ENCODE measurements at places on chromosomes 12 and 14.
A peak's percentile ranks its signal among the peaks of the same experiment; 100 is the strongest.

DNA sequence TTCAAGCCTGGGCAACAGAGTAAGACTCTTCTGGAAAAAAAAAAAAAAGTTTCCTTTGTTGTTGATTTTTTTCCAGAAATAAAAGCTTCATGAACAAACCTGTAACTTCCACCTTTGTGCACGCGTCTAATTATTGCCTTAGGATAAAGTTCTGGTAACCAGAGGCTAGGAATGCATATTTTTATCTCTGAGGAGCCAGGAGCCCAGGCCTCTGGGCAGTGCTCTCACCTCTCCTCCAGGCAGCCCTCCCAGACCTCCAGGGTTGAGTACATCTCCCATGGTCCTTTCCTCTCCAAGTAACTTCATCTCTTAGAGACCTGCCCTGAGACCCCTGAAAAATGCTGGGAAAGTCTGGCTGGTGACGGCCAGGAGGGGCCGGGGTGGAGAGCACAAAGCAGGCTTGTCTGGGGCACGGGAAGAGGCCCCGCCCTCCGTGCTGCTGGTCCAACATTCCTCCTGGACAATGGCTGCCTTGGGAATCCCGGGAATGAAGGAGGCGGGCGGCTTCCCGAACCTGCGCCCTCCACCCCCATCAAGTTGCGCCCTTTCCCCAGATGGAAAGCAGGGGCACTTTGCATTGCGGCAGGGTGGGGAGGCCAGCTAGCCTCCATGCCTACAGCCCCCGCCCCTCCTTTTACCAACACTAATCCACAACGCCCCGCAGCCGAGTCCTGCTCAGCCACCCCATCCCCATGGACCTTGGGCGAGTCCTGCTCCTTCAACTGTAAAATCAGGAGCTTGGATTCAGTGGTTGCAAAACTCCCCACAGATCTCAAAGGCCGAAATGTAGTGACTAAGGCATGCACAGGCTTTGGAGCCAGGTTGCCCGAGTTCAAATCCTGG lies 7.3 kb upstream of the FIGNL2 start:
- no peak for DNase-seq

DNA sequence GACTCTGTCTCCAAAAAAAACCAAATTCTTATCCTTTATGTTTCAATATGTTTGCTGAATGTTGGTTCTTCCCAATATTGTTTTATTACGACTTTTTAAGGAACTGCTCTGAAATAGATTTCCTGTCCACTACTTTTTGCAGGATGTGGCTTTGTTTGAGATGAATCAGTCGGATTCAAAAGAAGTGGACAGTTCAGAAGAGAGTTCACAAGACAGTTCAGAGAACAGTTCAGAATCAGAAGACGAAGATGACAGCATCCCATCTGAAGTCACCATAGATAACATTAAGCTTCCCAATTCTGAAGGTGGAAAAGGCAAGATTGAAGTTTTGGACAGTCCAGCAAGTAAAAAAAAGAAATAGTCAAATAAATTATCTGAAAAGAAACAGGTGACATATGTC lies 8.2 kb downstream of the NOPCHAP1 start:
- peak; percentile 63 for DNase-seq

DNA sequence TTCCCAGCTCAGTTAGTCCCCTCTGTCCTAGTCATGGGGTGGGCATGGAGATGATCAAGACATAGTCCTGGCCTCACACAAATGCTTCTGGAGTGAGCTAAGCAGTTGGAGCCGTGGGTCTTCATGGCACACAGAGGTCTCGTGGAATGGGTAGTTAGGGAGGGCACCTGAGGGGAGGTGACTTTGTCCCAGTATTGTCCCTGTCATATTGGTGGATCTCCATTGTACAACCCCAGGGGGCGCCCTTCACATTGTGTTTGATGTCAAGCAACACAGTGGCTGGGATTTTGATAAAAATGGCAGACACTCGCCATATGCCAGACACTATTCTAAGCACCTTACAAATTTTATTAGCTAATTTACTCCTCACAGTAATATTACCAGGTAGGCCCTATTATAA lies 175.4 kb upstream of the LHX5 start:
- DNase-seq, result no peak

DNA sequence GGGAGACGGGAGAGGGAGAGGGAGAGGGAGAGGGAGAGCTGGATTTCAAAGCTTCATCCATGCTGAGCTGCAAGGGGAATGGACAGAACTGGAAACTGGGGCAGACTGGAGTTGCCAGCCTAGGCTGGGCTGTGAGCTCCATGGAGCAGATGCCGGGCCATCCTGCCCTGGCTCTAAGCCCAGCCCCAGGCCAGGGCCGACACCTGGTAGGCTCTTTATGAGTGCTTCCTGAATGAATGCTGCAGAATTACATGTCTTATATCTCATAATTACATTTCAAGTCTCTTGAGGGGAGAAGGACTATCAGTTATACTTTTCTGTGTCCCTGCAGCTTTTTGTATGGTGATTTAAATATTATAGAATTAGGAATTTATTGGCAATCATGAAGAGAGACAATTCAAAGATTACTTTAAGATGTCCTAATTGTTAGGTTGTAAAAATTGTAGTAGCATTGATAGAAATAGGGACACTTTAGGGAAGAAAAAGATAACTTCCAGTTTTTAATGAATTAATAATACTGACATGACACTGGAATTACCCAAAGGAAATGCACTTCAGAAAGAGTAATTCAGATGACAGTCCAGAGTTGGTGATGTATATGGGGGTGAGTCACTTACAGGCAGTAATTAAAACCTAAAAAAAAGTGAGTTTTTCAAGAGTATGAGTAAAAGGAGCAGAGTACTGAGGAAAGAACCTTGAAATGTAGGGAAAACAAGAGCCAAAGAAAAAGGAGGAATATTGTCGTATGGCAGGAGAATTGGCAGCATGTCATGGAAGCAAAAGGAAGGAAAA lies 29.0 kb downstream of the SCYL2 start:
- DNase-seq, result no peak

- no peak for DNase-seq
Observed at GRCh38 chr12:87935216-87935615, 94.0 kb downstream of the C12orf50 start.

- DNase-seq, result no peak
Observed at GRCh38 chr14:72776701-72777261, 117.1 kb downstream of the DPF3 start.

DNA sequence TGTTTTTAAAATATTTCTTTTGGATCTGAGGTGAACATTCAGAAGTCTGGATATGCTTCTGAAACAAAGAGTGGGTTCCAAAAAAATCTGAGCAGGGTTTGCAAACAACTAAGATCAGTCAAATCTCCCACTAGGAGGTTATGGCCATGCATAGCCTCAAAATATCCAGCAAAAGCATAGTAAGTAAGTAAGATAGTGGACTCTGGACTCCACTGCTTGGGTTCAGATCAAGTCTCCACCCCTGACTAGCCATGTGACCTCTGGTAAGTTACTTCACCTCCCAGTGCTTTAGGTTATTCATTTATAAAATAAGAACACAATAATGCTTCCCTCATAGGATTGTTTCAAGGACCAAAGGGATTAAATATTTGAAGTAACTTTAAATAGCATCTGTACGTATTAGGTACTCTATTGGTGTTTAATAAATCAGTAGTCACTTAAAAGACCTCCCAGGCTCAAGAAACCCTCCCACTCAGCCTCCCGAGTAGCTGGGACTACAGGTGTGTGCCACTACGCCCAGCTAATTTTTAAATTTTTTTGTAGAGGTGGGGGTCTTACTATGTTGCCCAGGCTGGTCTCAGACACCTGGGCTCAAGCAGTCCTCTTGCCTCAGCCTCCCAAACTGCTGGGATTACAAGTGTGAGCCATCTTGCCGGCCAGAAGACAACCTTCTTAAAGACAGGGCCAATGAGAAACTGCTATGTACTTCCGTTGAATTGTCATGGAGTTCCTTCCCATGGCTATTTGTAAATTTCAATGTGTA lies 95.7 kb upstream of the SOX5 start:
- no peak for DNase-seq

GRCh38 chr14:104441275-104442106 lies 138.1 kb upstream of the C14orf180 start:
- no peak for DNase-seq

Measured in inflammatory macrophage treated with lipopolysaccharide for 4 hours (primary cell).